ENCODE measurements at places on chromosomes 5 and 9.

- DNase-seq = no peak
These were observed 283.6 kb upstream of the NMUR2 start for GRCh38 chr5:152688561-152689249.

DNA sequence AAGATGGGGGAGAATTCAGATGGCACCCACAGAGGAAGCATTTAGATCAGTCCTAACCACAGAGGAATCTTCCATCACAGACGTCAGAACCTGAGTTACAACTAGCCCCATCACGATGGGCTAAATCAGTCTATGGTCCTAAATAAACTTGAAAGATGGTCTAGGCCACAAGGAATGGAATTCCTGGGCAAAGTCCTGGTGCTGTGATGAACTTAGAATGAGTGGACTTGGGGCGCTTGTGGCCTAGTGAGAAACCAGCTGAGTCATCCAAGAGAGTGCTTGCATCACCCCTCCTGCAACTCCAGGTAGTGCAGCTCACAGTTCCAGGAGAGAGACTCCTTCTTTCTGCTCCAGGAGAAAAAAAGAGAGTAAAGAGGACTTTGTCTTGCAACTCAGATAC, 722.9 kb upstream of the RGMB start:
- DNase-seq = no peak

GRCh38 chr9:134364391-134365114, 38.3 kb downstream of the RXRA start:
- no peak for DNase-seq

GRCh38 chr9:115254287-115255180, 136.6 kb upstream of the TNC start:
- DNase-seq = no peak

DNA sequence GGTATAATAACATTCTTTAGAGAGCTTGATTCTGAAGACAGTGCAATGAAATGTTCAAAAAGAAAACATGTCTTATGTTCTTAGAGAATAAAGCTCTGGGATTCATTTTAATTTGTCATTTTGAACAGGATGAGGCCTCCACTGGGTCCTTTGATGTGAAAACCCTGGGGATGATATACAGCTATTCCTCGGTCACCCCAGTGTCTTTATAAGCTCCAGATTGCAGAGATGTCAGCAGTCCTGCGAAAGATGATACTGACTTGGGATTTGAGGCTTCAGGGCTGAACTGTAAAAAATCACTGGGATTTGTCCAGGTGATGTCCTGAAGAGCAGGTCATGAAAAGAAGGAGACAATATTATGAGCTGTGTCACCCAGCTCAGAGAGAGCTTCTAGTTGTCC, 529.7 kb upstream of the ZNF608 start:
- DNase-seq = no peak

GRCh38 chr9:2085716-2086115, 70.6 kb downstream of the SMARCA2 start:
- no peak for DNase-seq

DNA sequence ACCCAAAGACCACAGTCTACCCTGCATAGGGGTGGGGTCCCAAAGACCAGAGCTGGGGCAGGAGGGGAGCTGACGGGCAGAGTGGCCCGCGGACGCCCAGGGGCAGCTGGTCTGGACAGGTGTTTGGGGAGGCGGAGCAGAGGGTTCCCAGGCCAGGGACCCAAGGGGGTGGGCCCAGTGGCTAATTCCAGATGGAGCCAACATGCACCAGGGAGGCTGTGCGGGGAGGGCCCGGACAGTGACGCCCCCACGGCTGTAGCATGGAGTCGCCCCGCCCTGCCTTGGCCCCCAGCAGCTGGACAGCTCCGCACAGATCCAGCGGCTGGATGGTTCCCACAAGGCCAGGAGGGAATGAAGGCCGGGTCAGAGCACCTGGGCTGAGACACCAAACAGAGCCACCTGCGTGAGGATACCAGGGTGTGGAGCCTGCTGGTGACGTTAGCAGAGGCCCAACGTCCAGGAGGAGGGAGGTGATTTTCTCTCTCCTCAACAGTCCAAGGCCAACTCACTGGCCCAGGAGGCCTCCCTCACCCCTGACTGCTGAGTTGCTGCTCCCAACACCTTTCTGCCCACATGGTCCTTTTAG, 55.3 kb upstream of the EGFL7 start:
- no peak for DNase-seq

- peak; percentile 66 for DNase-seq
These were observed 354 bp downstream of the NCBP1 start for GRCh38 chr9:97633859-97634490.
